CD4-positive, alpha-beta T cell treated with Interleukin-12 subunit alpha and Interleukin-12 subunit beta, for 1 hour (primary cell): ENCODE measurements at places on chromosomes 7 and 10.

- DNase-seq, result no peak
Observed at GRCh38 chr7:124688991-124689390, 76.6 kb downstream of the GPR37 start.

- DNase-seq, result no peak
Observed at GRCh38 chr7:38066391-38066790, 111.7 kb upstream of the STARD3NL start.

GRCh38 chr10:58267713-58268453, at the start of gene IPMK:
Gene IPMK, minus strand, starts transcription at chr10:58267894. Its CDS starts 283 bp downstream, at chr10:58267611.
- peak; percentile 97 for DNase-seq

DNA sequence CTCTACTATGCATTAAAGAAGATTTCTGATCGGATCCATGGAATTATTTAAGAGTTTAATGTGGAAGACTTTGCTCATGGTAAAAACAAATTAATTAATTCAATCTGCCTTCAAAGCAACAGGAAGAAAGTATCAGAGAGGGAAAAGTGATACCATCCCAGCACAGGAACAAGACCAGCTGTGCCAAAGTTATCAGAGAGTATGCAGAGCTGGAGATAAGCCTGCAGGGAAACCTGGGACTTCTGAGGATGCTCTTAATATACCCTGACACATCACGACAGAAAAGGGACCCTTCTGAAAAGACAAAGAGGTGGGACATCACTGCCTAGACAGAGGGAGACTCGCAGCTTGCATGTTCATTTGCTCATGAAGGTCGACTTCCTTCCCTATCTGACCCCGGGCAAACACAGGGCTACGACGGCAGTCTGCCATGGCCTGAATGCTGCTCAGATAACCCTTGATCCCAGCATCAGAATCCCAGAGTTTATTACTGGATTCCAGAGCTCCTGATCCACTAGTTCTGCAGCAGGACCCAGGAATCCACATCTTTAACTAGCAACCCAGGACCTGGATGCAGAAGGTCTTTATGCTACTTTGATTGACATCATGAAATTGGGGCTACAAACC, 29.5 kb downstream of the FAM171A1 start:
- DNase-seq, result no peak

GRCh38 chr10:11358011-11358410, 253.4 kb downstream of the USP6NL start:
- no peak for DNase-seq

GRCh38 chr10:73859784-73860491, 14.4 kb downstream of the CAMK2G start:
- DNase-seq, result no peak

DNA sequence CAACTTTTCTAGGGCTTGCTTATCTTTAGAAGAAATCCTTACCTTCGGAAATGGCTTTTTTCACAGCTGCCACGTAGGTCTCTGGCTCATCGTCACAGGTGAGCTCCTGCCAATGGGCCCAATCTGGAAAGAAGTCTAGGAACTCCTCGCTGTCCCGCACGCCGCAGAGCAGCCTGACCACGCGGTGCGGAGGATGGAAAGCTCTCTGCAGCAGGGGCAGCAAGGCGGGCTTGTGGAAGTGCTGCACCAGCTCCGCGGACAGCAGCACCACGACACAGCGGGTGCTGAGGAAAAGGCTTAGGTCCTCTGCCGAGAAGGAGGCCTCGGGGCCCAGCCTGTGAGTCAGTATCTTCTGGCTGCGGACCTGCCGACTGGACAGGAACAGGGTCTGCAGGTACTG, 10.8 kb downstream of the PIK3AP1 start:
- no peak for DNase-seq

DNA sequence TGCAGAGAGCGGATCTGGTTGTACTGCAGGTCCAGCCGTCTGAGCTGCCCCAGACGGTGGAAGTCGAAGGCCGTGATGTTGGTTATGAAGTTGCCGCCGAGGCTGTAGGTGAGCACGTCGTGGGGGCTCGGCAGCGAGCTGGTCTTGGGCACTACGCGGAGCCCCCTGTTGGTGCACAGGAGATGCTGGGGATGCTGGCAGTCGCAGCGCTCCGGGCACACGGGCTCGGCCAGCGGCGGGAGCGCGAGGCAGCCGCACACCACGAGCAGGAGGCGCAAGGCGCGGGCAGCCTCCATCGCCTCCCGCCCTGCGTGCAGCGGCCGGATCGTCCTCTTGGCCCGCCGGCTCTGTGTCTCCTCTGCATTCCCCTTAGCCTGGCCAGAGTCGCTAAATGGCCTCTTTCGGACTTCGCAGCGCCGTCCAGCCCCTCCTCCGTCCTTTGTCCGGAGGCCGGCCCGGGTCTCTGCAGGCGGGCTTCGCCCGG, 337 bp downstream of the TRIL start:
- no peak for DNase-seq

DNA sequence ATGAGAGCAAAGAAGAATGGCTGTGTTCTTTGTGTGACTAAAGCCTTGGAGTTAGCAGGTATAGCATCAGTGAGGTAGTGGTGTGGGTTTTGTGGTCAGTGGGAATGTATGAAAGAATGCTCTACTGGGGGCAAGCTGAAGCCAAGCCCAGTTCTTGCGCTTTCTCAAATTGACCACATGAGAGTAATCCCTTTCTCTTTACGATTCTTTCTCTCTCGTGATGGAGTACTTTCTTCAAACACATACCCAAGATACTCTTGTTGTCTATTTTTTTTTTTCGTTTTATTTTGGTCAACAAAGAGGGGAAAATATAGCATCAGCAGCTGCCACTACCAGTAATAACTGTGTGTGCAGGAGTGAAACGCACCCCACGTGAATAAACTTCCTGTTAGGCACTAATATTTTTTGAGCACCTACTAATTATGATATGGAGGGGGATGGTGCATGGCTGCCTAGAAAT, 8.4 kb upstream of the PANK1 start:
- DNase-seq, result no peak

GRCh38 chr10:129972966-129973673, 9.0 kb upstream of the EBF3 start:
- no peak for DNase-seq
